ENCODE measurements at places on chromosomes 12 and 14.

GRCh38 chr12:89162589-89163261 lies 189.6 kb downstream of the DUSP6 start:
- DNase-seq, result no peak

DNA sequence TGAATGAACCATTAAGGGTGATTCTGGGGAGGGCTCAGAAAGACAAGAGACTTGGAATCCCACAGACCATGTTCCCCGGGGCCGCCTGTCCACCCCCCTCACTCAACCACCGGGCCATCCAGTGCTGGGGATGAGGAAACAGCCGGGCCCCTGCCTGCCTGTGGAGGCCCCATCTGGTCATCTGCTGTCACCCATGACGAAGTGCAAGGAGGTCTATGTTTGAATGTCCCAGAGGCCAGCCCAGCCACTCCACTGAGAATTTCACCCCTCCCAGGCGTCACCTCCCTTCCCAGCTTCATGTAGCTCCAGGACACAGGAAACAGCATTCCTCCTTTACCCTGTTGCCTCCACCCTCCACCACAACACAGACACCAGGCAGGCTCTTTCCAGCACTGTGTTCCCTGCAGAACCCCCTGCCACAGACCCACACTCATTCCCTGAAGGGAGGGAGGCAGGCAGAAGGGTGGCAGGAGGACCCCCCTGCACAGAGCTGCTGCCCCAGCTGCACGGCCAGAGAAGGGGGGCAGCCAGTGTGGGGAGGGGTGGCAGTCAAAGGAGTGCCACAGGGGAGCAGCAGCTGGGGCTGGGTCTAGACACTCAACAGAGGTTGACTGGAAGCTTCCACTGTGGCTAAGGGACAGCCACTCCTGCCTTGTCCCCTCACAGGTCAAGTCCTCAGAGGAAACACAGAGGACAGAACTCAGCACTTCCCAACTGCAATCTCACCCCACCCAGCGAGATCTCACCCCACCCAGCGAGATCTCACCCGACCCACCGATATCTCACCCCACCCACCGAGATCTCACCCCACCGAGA lies 50.3 kb upstream of the PPP2R5C start:
- no peak for DNase-seq

DNA sequence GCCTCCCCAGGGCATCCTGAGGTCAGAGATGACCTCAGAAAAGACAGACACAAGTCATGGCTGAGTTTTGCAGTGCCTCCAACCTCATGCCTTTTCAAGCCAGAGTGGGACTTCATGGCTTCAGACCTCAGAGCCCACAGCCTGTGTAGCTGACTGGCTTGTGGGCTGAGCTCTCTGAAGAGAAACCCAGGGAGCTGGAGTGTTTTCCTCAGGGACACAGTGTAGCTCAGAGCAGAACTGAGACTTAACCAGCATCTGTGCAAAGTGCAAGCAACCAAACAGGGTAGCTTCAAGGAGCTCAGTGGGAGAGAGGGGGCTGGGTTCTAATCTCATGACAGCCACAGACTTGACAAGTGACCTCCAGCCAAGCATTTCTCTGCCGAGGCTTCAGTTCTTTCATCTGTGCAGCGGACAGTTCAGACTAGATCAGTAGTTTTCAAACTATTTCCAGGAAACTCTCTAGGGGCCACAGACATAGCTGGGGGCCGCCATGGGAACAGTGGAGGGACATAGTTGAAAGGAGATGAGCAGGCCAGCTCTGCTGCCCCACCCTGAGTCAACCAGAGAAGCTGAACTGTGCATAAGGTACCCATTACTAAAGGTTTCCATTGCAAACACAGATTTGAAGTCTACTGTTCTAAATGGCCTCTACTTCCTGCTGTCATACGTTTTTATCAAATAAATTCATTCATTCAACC lies 80.0 kb downstream of the LGMN start:
- no peak for DNase-seq

- no peak for DNase-seq
Observed at GRCh38 chr12:132492522-132492921, 2.6 kb downstream of the FBRSL1 start.

DNA sequence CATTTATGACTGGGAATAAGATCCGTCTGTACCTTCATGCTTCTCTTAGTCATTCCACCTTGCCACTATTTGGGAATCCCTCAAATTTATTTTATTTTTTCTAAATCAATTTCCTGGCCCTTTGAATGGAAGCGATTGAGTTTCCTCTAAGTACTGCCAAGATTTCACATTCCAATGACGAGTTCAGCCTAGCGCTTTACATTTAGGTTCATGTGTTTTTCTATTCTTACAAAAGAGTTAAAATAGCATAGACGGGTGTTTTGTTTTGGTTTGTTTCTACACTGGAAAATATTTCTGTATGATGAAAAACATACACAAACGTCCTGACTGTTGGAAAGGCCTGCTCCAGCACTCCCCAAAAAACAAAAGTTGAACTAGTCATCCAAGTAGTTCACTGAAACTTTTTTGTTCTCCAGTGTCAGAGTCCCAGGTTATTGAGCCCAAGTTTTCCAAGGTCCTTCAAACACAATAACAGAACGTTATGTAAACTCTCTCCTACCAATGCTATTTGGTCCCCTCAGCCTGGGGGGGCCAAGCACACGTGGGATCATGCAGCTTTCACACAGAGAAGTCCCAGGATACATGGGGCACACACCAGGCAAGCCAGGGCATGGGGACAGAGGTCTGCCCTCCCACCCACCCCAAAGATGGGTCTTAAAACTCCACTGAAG lies 74.8 kb upstream of the FOXN3 start:
- no peak for DNase-seq

GRCh38 chr12:27743601-27744000 lies 33.0 kb downstream of the MRPS35 start:
- no peak for DNase-seq

DNA sequence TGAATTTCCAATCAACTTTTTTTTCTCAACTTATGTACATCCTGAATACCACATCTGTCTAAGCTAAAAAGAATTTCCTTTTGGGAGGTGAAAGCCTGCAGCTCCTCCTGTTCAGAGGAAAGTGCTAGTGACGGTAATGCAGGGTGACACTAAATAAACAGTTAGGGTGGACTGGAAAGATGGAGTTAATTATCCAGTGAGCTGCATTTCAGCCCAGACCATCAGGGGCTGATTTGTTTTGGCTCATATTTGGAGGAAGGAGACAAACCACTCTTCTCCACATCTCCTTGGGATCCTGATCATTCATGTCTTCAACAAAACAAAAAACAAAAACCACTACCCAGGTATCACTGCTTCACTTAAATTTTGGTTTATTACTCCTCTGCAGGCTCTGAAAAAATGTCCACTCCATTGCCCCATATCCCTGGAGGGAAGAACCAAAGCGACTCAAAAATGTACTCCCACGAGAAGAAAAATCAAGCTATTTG lies 5.1 kb upstream of the SIX1 start:
- no peak for DNase-seq

GRCh38 chr12:5817246-5817645 lies 127.8 kb downstream of the ANO2 start:
- no peak for DNase-seq

GRCh38 chr12:22640851-22641250 lies 15.9 kb downstream of the ETNK1 start:
- no peak for DNase-seq

DNA sequence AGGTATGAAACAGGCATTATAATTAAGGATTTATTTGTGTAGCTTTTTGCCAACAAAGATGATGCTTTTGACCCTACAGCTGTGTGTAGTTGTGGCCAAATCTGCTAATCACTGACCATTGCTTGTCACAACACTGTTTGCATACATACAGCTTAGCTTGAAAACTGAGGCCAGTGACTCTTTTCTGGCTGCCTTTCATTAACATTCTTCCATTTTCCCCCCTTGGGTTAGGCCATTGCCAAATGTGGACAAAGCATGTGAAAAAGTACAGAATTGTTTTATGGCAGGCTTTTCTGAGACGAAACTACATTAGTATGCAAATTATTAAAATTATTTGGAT lies 263.3 kb downstream of the SLC16A7 start:
- DNase-seq, result no peak

DNA sequence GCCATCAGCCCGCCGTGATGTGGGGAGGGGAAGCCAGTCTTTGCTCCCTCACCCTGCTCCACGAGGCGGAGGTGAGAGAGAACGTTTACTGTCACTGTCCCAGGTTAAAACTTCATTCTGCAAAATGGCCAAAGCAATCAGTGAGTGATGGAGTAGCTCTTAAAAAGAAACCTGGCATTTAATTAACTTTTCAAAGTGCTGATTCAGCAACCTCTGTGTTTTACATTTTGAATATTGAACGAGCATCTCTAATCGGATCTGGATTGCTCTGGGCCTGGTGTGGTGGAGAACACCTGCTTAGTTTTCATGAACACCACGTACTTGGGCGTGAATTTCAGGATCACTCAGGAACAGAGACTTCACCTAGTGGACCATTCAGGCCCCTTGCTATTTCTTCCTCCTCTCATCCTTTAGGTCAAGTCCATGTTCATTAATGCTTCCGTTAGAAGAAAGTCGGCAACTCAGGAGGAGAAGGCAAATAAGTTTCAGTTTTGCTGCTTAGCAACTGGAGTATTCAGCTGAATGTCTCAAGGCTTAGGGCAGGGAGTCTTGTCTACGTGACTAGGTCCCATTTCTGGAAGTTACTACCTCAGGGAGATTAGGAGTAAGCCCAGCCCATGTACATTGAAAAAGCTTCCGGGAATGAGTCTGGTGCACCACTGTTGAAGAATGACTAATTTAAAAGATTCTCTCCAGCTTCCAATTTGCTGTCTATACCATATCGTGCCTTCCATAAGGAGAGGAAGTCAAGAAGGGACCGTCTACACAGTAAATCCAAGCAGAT lies 68.2 kb downstream of the IFT43 start:
- no peak for DNase-seq

GRCh38 chr14:80549141-80549540 lies 337.8 kb upstream of the DIO2 start:
- DNase-seq, result no peak

GRCh38 chr12:12559719-12560296 lies 2.9 kb downstream of the DUSP16 start:
- no peak for DNase-seq
